NCI-H1417 (cell line): ENCODE measurements at places on chromosomes 12 and 14.

DNA sequence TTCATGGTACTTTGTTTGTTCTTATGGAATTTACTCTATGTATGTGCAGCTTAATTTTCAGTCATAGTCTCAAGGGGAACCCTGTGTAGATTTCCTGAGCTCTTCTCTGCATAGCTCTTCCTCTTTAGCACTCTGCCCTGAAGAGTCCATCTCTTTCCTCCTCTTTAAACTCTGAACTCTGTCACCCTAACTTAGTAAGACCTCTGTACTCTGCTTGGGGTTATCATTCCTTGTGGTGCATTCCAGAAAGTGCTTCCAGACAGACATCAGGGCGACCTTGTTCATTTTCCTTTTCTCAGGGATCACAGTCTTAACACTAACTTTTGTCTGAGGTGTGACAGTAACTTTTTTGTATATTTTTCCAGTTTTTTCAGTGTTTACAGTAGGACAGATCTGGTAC, 179.3 kb downstream of the RAD51B start:
- DNase-seq = no peak

DNA sequence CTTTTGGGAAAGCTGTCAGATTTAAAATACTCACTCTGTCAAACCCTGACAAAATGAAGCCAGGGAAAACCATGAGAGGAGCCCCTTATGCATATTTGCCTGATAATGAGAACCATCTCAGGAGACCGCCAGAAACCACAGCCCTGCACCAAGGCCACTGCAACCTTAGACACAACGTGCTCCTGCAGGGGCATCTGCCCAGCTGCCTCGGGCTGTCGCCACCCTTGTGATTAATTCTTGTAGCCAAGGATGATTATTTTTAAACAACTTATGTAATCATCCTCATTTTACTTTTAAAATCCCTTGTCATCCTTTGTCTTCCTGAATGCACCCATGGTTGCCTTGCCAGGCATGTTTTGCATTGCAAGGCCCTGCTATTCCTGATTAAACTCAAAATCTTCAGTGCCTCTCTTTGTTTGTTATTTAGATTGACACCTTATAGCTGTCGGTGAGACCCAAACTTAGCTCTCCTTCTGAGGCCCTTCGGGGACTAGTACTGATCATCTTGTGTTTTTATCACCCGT, 766.4 kb upstream of the TMEM132C start:
- DNase-seq = no peak

- no peak for DNase-seq
These were observed 400 bp downstream of the LRP1 start for GRCh38 chr12:57128519-57129247.

DNA sequence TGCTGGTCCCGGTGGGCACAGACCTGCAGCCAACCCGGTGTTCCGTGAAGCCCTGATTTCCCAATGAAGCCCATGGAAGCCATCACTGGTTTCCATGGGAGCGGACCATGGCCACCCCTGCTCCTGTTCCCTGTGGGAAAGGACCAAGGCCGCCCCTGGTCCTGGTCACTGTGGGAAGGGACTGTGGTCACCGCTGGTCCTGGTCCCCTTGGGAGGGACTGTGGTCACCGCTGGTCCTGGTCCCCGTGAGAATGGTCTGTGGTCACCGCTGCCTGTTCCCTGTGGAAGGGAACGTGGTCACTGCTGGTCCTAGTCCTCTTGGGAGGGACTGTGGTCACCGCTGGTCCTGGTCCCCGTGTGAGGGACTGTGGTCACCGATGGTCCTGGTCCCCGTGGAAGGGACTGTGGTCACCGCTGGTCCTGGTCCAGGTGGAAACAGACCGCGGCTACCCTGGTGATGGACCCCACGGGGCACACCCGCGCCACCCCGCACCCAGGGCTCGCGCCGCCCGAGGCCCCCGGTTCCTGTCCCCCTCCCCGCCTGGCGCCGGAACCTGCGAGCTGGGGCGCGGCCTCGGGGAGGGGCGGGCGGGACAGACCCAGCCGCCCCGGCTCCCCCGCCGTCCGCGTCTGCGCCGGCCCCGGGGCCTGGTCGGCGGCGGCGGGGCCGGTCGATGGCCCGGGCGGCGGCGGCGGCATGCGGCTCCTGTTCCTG, at the start of gene GLT1D1:
TSS of gene GLT1D1 (plus strand) at position 594 of the 715 bp plus-strand sequence. CDS start at position 698, 104 bp downstream.
- DNase-seq = no peak

DNA sequence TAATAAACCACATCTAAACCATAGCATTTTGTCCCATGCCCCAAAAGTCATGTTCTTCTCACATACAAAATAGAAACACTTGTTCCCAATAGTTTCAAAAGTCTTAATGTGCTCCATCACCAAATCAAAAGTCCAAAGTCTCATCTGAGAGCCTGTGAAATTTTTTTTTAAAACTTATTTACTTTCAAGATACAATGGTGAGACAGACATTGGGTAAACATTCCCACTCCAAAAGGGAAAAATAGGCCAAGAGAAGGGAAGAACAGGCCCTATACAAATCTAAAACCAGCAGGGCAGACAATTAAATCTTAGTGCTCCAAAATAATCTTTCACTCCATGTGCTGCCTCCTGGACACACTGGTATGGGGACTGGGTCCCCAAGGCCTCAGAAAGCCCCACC, 84.4 kb upstream of the AMIGO2 start:
- no peak for DNase-seq

GRCh38 chr14:34628681-34629135, 1.2 kb downstream of the SNX6 start:
- peak; percentile 8 for DNase-seq

- peak; percentile 62 for DNase-seq
These were observed 221.8 kb upstream of the DCN start for GRCh38 chr12:91404441-91404840.
